ENCODE measurements at places on chromosomes 2 and 18.
A peak's percentile ranks its signal among the peaks of the same experiment; 100 is the strongest.

GRCh38 chr2:204933735-204934374 is 388.6 kb downstream of the PARD3B start:
- no peak for DNase-seq

- DNase-seq, result no peak
These were observed 105.1 kb upstream of the STON1 start for GRCh38 chr2:48424866-48425265.

- DNase-seq, result no peak
These were observed 39.1 kb upstream of the LGALSL start for GRCh38 chr2:64414736-64415435.

GRCh38 chr18:44937960-44938719 is 257.5 kb downstream of the SETBP1 start:
- DNase-seq, result peak; percentile 97

GRCh38 chr2:60000686-60001085 is 552.8 kb downstream of the BCL11A start:
- no peak for DNase-seq

- no peak for DNase-seq
These were observed 118.4 kb downstream of the TSN start for GRCh38 chr2:121873864-121874263.

DNA sequence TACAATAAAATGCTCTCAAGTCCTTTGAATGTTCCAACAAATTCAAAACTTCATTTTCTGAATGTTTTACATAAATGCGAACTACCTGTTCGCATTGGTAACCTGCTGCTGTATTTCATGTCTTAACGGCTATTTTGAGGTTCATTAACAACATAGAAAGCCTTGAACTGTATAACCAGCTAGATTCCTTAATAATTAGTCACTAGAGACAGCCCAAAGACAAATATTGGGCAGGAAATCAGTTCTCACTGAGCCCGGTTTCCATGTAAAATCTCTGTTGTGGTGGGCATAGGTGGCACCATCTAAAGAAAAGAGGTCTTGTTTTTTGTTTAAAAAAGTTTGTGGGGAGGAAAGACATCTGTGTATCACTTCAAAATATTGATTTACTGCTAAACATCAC is 29.2 kb downstream of the PDIA6 start:
- no peak for DNase-seq

GRCh38 chr2:193527146-193527545 is 1332.4 kb upstream of the TMEFF2 start:
- no peak for DNase-seq

GRCh38 chr2:33573657-33574056 is 25.4 kb downstream of the FAM98A start:
- no peak for DNase-seq

GRCh38 chr2:164839914-164840457 is 1.6 kb downstream of the COBLL1 start:
- no peak for DNase-seq

DNA sequence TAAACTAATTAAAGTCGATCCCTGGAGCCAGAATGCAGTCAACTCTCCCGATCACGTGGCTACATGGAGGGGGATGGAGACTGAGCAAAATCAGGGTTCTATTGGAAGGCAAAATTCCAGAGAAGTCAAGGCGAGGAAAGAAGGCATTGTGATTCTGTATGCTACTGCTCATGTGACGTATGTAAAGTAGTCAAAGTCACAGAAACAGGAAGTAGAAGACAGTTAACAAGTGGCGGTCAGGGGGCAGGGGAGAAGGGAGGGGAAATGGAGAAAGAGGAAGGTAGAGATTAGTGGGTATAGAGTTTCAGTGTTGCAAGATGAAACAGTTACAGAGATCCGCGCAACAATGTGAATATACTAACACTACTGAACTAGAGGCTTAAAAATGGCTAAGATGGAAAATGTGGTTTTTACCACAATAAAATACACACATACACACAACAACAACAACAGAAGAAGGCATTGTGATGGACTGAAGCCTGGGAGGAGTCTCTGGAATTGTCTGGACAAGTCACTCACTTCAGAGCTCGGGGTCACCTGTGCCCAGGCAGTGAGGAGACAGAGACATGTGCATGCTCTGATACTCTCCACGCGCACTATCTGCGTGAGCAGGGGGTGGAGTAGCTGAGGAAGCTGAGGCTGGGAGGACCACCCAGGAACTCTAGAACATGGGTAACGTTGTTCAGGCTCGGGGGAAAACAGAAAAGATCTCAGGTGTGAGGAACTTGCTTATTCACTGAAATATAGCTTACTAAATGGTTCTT is 89.9 kb upstream of the CDCA7 start:
- DNase-seq, result no peak

- DNase-seq, result peak; percentile 16
These were observed 39.0 kb downstream of the COA5 start for GRCh38 chr2:98569197-98569793.

DNA sequence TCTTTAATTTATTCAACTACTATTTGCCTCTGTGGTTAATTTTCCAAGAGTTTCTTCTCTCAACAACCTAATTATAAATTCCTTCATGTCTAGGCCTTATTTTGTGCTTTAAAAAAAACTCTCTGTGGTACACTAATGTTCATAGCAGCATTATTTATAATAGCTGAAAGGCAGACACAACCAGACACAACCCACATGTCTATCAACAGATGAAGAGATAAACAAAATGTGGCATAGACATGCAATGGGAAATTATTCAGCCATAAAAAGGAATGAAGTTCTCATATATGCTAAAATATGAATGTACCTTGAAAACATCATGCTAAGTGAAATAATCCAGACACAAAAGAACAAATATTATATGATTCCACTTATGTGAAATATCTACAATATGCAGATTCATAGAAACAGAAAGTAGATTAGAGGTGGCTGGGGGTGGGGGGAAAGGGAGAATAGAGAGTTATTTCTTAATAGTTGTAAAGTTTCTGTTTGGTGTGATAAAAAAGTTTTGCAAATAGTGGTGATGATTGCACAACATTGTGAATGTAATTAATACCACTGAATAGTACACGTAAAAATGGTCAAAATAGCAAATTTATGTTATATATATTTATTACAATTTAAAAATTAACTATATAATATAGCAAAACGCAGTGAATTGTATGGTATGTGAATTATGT is 28.1 kb upstream of the RASGRP3 start:
- DNase-seq, result no peak

DNA sequence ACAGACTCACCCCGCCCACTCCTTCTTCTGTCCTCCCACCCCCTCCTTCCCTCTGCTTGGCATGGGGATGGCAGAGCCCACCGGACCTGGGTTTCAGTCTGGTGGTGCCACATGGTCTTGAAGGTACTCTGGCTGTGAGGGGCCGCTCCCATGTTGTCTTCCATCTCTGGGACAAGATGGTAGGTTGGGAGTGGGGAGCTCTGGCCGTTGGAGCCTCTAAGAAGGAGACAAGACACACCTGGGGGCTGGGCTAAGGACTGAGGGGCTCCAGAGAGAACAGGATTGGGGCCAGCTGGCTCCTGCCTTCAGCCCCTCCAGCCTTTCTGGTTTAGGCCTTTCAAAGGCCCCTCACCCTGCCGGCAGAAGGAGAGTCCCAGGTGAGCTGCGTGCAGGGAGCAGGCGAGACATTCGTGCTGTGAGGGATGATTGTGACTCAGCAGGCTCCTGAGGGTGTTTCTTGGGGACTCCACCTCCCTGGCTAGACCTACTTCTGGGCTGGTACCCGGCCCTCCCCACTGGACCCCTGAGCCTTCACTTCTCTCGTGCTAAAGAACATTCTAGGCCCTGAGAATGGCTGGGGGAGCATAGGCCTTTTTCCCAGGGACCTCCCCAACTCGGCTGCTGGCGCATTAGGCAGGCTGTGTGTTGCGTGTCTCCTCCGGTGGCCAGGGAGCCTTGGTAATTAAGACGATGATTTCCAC is 128.2 kb upstream of the HAAO start:
- DNase-seq, result no peak

GRCh38 chr2:177628831-177629230 is 236.3 kb downstream of the AGPS start:
- no peak for DNase-seq

- peak; percentile 14 for DNase-seq
These were observed 1.3 kb downstream of the ITM2C start for GRCh38 chr2:230865766-230866755.

DNA sequence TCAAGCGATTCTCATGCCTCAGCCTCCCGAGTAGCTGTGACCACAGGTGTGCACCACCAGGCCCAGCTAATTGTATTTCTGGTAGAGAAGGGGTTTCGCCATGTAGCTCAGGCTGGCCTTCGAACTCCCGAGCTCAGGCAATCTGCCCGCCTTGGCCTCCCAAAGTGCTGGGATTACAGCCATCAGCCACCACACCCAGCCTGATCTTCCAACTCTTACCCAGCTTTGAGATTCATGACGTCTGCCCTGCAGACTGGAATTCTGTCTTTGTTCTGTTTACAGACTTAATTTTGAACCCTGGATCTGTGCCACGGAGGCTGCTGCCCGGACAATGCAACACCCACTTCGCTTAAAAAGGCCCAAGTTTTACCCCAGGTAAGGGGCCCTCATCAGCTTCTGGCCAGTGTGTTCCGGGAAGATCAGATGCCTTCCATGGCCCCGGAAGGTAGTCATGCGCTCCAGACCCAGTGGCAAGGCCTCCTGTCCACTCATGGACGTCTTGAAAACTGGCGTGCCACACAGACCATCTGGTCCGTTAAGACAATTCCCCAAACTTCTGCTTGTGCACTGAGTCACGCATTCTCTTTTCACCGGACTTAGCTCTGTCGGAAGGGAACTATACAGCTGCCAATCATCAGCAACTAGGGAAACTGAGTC is 5.5 kb downstream of the PXDN start:
- no peak for DNase-seq

- no peak for DNase-seq
These were observed 3.1 kb upstream of the SPAG16 start for GRCh38 chr2:213281156-213281555.

- DNase-seq, result no peak
These were observed 11.4 kb upstream of the NDUFV2 start for GRCh38 chr18:9091066-9091476.

DNA sequence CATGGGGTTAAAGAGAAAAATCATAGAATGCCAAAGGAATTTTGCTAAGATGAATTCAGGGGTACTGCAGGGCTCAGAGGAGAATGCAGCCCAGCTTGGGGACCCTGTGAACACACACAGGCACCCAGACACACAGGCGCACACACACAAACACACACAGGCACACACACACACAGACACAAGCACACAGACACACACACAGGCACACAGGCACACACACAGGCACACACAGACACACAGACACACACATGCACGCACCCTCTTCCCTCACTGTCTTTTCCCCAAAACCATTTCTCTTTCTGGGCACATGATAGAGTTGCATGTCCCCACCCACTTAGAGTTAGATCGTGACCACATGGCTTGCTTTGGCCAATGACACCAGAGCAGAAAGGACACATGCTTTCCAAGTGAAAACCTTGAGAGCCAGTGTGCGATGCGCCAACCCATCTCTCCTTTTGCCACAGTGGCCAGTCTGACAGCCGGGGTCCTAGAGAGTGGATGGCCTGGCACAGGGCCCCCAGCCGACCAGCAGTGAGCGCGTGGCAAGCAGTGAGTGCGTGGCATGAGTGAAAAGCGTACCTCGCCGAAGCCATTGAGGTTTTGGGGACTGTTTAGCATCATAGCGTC is 163.3 kb downstream of the KLHL29 start:
- DNase-seq, result no peak

DNA sequence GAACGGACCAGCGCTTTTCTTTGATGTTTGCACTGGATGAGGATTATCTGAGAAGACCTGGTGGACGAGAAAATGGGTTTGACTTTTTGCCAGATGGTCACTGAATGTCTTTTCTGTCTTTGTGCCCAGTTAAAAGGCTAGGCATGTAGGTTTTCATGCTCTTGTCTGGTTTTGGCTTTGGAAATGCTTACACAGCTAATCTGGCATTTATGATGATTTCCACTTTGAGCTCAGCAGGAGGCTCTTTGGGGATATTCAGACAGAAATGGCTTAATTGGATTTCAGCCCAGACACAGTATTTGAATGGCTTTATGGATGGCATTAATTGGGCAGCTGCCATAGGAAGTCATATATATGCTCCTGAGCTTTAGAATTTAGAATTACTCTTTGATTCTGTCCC is 59.6 kb downstream of the NCK2 start:
- peak; percentile 91 for DNase-seq

GRCh38 chr2:187011206-187011832 is 162.3 kb upstream of the ZSWIM2 start:
- no peak for DNase-seq

DNA sequence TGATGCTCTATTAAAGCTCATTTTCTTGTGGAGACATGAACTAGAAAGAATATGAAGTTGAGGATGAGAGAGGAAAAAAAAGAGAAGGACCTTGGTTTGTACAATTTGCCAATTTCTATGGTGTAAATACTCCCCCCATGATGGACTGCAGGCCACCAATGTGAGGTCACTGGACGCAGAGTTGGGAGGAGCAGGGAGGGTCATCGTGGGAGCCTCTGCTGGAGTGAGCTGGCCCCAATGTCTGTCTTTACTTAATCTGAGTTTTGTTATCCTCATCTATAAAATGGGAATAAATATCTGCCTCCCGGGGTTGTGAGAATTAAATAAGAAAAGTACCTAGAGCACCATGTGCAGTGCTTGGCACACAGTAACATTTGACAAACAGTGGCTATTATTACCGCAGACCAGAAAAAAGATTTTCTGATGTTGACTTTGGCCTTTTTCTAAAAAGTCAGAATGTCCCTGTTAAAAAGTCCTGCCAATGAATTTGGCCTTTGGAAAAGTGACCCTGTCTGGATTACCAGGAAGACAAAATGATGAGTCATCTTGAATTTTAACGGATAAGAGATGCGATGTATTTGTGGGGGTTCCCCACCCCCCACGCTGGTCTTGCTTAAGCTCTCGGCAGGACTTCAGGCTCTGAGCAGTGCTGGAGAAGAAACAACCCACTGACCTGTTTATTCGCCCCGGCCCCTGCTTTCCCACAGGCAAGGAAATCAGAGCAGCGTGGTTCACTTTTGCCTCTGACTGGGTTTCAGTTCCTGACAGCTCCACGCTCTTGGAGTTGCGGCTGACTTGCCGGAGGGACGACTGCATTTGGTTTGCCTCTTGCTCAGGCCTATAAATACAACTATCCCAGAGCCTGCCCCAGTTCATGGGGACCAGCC is 50.3 kb upstream of the FOSL2 start:
- DNase-seq, result no peak

- no peak for DNase-seq
These were observed 60.0 kb downstream of the MYO1B start for GRCh38 chr2:191304939-191305875.

DNA sequence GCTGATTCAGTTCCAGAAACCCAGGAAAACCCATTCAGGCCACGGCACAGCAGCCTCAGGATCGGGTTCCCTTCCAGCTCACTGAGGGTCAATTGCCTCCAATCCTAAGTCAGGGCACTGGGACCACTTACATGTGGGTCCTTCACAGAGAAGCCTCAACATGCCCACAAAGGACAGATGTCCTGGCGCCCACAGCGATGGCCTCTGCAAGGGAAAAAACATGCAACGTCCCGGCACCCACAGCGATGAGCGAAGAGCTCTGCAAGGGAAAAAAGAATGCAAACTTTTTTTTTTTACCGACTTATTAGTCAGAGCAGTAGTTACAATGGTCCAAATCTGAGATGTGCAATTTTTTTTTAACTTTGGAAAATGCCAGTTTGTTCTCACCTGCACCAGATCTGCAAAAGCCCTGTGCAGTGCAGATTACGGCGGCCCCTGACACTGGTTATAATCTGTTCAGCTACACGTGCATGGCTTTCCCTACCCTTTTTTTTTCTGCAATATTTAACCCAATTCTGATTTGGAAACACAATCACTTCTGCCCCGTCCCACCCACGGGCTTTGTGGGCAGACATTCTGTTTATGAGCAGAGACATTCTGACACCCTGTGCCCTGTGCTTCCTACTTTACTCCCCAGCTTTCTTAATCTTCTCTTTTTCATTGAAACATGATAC is 159.3 kb upstream of the SALL3 start:
- DNase-seq, result no peak

GRCh38 chr2:173763641-173764040 is 201.5 kb downstream of the SP3 start:
- DNase-seq, result no peak
